ENCODE measurements at places on chromosomes 1 and 21.

DNA sequence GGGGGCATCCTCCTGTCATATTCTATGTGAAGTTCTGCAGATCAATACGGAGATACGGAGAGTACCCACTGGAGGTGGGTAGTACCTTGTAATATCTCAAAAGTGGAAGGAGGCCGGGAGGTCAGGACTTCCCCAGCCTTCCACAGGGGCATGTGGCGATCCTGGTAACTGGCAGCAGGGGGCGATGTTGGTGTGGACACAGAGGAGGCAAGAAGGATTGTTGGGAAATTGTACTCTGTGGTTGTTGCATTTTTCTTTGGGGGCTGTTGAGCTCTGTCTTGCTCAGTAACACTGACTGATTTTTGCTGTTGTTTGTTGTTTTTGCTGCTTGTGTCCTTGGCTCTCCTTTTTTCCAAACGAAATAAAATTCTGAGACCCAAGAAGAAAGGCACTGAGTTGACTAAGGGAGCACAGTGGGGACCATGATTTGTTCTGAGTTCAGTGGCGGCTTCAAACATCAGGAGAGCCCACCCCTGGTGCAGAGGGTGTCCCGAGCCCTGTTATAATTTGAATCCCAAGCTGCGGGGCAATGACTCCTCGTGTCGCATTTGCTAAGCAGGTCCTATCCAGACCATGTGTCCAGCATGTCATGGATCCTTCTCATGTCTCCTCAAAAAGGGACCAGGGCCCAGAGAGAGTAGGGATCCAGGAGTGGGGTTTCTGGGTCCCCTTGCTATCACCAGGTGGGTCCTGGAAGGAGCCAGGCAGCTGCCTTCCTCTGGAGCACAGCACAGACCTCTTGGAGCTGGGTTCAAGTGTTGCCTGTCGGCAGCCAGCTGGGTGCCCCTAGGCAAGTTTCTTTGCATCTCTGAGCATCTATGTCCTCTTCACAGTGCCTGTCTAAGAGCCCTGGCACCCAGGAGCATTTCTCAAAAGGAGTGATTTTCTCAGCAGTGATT, 22.8 kb downstream of the LHX4 start:
- peak; percentile 45 for DNase-seq

- no peak for DNase-seq
These were observed 36.7 kb downstream of the KCNQ4 start for GRCh38 chr1:40820251-40820797.

GRCh38 chr1:242025681-242026080, 26.8 kb upstream of the MAP1LC3C start:
- DNase-seq = no peak

DNA sequence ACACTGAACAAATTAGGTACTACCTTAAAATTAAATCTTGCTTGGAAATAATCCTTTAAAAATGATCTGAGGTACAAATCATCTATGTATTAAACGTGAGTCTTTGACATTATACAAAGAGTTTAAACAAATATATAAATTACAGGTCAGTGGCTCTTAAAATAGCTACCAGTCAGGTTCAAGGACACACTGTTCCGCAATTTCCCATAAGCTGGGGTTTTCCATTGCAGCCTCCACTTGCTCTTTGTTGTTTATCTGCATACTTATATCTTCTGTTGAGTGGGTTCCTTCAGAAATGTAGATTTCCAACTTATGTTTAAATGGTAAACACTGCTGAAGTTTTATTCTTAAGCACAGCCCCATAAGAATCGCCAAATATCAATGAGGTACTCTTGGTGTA, 5.7 kb upstream of the MRPL55 start:
- DNase-seq = no peak

DNA sequence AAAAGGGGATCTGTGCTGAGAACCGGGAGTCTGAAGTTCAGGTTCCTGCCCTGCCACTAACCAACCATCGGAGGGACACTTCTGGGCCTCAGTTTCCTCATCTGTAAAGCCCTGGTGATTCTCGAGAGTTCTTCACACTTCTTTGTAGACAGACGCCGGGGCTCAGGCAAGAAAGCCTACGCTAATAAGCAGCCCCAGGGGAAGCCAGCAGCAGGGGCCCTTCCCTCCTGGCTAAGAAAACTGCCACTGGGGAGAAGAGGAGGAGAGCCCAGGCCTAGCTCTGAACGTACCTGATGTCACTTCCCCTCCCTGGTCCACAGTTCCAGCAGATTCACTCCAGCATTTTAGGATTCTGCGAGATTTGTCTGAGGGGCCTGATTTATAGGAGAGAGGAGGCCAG, 76.0 kb downstream of the CAMK2N1 start:
- no peak for DNase-seq

- no peak for DNase-seq
These were observed 132.4 kb upstream of the LMO4 start for GRCh38 chr1:87196110-87196827.

DNA sequence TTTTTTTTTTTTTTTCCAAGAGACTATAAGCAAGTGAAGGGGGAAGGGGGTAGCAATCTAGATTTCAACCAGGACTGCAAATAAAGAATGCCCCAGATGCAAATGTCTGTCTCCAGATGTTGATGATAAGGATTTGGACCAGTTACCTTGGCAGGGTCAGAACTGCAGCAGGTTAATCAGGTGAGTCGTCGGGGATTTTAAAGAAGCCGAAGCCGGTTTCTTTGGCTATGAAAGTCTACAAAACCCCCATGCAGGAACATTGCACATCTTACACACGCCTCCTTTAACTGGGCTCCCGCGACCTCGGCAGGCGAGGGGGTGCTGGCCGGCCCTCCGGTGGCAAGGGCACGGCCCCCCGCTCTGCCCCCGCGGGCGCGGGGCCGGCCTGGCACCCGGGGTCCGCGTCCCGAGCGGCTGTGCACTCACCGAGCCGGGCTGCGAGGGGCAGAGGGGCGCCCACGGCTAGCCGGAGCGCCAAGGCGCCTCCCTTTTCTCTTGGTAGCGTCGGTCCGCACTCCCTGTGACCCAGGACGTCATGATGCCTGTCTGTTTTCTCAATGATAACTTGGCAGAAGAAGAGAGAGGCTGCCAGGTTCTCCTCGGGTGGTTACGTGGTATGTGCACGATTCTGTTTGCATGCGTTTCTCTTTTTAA, 366.3 kb upstream of the ESRRG start:
- peak; percentile 59 for DNase-seq

DNA sequence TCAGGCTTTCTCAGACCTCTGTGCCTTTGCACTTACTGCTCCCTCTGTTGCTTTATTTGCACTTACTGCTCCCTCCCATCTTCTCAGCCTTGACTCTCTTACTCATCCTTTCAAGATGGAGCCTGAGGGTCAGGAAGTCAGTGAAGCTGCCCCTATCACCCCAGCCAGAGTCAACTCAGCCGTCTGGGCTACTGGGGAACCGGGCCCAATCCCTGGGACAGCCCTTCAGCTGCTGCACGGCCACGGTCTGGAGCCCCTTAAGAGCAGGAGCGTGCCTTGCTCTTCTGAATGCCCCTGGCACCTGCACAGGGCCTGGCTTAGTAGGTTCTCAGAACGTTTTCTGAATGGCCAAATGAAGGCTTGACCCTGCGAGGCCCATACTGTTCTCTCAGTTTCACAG, 244.4 kb downstream of the FOXD2 start:
- no peak for DNase-seq

GRCh38 chr21:42398436-42399028, 2.7 kb upstream of the TMPRSS3 start:
- no peak for DNase-seq

DNA sequence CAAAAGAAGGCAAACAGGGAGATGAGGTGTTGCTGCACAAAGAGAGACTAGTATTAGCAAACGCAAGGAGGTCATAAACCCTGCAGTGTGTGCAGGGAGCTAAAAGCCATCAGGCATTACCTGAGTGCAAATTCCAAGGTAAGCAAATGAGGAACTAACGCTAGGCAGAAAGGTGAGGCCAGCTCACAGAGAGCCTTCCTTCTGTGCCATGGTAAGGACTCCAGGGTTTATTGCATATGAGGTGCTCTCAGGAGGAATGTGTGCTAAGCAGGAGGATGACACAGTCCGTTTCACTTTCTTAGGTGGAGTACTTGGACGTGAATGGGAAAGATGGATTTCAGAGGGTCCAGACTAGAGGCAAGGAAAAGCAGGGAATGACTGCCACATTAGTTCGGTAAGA, 44.6 kb upstream of the MYBPHL start:
- no peak for DNase-seq

DNA sequence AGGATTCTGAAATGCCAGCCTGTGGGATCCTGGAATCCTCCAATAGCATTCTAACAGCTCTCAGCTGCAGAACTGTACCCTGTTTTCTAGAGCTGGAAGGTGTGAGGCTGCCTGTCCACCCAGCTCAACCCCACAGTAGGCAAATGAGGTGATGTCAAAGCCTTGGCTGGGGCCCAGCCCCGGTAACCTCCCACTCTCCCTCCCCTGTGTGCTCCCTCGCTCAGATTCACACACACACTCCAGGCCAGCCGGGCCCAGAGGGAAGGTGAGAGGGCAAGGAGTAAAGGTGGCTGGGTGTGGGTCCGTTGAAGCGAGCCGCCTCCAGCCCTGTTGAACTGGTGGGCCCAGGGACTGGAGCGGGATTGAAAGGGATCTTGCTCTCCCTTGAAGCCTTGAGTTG, at the start of gene BSND:
Gene BSND, plus strand, starts transcription at position 257 of the 400 bp plus-strand sequence. CDS start 254 bp downstream, outside the sequence.
- no peak for DNase-seq

GRCh38 chr1:224377676-224378006, 21.0 kb downstream of the CNIH4 start:
- DNase-seq = peak; percentile 67

- no peak for DNase-seq
These were observed 237.6 kb downstream of the GRIK3 start for GRCh38 chr1:36796733-36797132.

GRCh38 chr1:17274186-17275170, 25.6 kb downstream of the PADI3 start:
- DNase-seq = peak; percentile 80

- DNase-seq = no peak
These were observed 8.9 kb downstream of the HYI start for GRCh38 chr1:43444836-43445235.

GRCh38 chr1:163766257-163766918, 444.6 kb downstream of the NUF2 start:
- DNase-seq = no peak

DNA sequence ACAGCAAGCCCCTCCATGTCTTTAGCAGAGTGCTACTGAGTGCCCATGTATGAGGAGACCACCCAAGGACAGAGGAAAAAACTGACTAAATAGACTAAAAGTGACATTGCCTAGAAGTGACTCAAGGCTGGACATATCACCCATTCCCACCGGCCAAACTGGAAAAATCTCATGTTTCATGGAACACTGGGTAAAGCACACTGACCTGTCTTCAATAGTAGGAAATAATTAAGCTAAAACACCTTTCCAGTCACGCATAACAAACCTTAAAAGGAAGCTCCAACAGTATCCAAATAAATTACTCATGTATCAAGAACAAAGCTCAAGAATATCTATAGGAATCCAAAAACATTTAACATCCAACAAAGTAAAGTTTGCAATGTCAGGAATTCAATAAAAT, 120.4 kb downstream of the SNX7 start:
- no peak for DNase-seq

DNA sequence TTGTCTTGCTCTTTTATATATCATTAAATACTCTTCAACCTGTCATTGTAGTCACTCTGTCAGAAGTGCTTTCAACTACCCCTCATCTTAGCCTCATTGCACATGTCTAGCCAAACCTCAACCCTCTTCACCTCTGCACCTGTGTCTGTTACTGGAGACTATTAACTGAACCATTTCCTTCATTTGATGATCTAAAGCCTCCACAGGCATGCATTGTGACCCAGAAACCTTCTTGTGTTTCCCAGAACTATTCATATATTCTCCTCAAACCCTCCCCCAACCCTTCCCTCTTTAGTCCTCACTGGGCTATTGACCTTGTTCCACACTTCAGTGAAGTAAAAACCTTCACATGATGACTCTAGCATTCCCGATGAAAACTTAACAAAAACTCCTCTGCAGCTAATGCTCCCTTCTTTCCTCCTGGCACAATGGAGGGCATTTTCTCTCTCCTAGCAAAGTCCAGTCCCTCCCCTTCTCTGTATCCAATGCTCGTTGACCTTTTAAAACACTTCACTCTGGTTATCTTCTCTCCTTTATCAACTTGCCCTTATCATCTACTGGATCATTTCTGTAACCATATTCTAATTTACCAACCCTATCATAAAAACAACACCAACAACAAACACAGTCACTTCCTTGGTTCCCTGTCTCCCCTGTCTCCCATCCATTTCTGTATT, 86.1 kb downstream of the BACH1 start:
- DNase-seq = no peak

GRCh38 chr21:46159390-46159789, 4.0 kb upstream of the FTCD start:
- DNase-seq = no peak

GRCh38 chr1:225526878-225527277, 99.0 kb upstream of the LBR start:
- DNase-seq = no peak

- DNase-seq = no peak
These were observed 23.5 kb upstream of the C2CD2 start for GRCh38 chr21:41977034-41977950.

All from RPMI7951 (cell line).